ENCODE measurements at places on chromosomes 3 and 15.

DNA sequence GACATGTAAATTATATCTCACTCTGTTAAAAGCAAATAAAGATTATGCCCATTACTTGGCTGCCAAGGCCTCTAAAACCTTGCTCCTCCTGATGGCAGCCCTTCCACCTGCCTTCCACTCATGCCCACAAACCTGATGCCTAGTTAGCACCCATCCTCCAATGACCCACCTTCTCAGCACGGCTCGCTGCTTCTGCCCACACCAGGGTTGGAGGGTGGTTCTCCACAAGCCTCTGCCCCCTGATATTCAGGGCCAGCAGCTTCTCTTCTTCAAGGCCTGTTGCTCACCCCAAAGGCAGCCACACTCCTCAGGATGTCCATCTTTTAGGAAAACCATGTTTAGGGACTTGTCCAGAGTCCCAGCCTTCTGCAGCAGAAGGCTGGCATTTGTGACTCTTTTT is 263.4 kb upstream of the TLE3 start:
- DNase-seq: no peak

DNA sequence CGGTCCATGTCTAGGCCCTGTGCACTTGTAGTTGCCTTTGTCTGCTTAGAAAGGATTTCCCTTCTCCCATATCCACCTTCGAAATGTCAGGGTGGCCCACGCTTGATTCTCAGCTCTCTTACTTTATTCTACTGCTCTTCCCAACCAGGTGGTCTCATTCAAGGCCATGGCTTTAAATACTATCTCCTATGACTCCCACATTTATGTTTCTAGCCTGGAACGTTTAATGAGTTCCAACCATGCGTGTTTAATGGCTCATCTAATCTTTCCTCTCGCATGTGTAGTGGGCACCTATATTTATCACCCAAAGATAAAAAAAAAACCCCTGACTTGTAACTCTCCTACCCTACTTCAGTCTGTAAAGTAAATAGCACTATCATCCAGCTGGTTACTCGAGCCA is 727.2 kb upstream of the CFAP20DC start:
- no peak for DNase-seq

DNA sequence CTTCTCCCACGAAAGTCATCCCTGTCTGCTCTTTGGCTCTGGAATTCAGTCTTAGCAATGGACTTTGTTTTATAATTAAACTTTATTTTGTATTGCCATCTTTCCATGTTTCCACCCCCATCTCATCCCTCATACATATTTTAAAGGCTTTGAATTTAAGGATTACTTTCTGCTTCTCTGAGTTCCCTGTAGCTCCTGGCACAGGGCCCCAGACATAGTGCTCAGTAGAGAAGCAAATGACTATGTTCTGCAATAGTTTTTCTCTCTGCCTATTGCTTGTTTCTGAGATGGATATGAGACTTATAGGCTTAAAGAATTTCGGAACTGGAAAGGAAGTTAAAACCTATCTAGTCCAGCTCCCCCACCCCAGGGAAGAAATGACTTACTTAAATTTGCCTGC is 197.0 kb downstream of the LPP start:
- no peak for DNase-seq

- DNase-seq: peak; percentile 11
Observed at GRCh38 chr3:135503760-135504686, 461.5 kb upstream of the PPP2R3A start.

- no peak for DNase-seq
Observed at GRCh38 chr3:189222927-189223636, 51.3 kb downstream of the TPRG1 start.

GRCh38 chr3:11001020-11001657 is 8.6 kb downstream of the SLC6A1 start:
- DNase-seq: no peak

DNA sequence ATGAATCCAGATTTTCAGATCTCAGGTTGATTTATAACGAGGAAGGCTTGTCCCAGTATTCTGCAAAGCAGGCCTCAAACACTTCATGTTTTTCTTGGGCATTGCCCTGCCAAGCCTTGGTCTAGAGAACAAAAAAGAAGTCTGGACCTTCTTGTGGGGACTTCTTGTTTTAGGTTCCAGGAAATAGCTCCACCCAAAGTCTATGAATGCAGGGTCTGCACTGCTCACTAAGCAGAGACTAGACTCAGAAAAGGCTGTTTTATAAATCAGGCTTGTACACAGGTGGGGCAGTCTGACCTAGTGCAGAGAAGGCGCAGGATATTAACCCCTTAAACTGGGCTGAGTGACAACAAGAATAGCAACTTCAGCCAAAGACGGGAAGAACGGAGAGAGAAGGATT is 44.3 kb downstream of the GLB1 start:
- no peak for DNase-seq

- peak; percentile 26 for DNase-seq
Observed at GRCh38 chr15:31867536-31868442, 162.5 kb upstream of the CHRNA7 start.

DNA sequence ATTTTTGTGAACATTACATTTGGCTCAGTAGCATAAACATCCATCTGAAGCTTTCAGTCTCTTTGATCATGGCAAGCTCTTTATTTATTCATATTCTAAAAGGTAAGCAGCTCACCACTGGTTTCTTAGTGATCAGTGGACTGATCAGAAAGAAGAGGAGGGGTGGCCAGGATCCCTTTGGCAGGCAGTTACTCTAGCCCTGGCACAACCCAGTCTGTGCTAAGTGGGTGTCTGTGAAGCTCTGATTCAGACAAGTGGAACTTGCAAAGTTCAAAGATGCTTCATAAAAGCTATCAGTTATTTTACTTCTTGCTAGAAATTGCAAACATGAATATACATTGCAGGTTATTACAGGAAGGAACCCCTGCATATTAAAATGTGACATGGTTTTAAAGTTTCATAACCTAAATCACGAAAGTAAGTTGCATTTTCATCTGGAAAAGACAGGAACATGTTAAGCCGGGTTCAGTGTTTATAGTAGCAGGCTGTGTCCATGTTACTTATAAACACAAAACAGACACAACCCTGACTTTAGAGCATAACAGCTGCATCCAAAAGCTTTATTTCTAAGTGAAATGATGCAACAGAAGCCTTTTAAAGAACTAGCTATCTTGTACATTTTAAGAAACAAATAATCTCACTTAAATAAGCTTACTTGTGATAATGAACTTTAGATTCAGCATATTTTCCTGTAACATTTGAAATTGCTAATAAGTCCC is 785.3 kb downstream of the MCTP2 start:
- DNase-seq: no peak

DNA sequence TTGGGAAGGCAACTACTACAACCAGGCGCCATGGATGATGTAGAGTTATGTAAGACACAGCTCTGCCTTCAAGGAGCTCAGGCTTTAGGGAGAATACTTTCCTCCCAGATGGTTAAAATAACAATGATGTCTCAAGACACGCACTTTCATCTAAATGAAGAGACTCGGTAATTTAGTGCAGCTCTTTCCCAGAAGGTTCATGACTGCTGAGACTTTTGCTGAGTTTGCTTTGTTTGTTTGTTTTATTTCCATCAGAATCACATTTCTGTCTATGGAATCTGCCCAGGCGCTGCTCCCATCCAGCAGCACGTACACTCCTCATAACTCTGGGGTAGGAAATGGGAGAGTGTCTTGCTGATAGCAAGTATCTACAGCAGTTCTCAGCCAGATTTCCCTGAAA is 33.9 kb upstream of the MEX3B start:
- DNase-seq: no peak

DNA sequence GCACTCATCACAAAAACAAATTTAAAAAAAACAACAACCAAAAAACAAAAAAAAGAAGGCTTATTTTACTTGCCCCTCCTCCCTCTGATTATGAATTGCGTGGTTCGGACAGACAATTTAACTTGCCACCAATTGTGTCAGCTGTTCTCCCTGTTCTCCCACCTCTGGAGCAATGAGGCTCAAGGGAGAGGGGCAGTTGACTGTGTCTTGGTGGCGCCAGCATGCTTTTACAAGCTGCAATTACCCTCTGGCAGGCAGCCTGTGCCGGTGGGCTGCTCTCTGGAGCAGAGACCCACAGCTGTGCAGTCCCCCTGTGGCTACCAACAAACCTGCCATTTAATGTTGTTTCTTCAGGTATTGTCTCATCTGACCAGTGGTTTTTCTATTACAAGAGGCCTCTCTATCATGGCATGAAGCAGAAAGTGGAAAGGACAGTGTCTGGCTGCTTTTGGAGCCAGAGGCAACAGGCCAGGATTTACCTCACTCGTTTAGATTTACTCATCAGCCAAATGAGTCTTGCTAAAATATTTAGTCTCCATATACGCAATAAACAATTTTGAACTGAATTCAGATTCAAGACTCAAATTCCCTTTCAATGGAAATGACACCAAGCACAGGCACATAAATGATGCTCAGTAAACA is 192.0 kb upstream of the TPRG1 start:
- DNase-seq: no peak

GRCh38 chr15:48423342-48423741 is 92.1 kb downstream of the DUT start:
- no peak for DNase-seq

GRCh38 chr3:14900881-14901873 is 46.2 kb upstream of the NR2C2 start:
- no peak for DNase-seq

DNA sequence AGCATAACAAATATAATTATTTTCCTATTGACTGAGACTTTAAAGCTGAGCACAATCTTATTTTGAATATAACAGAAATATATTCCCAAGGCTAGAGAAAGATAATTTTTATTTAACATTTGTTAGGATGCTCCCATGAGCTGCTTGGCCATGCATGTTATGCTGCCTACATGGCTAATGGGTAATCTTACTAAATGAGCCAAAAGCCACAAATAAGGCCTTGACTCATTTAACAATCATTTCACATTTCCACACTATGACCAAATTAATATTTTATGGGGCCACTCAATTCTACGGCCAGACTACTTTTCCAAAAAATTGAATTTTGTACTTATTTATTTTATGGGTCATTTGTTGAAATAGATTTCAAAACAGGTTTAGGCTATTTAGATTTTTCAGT is 141.7 kb downstream of the MEIS2 start:
- no peak for DNase-seq

DNA sequence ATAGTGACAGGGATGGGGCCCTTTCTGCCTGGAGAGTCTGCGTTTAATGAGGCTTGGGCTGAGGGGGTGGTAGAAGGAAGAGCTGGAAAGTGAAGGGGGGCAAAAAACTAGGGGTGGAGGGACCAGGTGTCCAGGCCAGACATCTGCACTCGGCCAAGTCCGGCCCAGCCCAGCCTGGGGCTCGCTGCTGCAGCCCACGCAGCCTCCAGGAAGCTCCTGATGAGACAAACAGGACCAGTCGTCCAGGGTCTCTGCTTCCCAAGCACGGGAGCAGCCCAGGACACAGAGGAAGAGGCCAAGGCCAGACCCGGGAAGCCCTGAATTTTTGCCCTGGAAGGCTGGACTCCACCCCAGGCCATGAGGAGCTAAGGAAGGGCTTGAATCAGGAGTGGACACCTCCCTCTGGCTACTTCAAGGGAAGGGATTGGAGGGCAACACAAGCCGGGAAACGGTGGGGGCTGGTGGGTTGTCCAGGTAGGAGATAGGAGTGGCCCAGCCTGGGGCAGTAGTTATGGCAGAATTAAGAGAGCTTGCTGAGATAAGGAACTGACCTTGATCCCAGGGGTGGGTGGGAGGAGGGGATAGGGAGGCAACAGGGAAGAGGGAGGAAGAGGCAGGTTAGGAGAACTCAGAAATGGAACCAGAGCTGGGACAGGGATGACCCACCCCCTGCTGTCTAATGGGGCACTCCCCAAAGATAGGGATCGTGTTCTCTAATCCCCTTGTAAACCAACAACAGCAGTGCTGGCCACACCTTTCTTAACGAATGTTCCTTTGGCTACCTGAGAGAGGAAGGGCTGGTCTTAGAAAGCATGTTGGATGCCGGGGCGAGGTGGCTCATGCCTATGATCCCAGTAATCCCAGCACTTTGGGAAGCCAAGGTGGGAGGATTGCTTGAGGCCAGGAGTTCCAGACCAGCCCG is 89.5 kb downstream of the ANP32A start:
- DNase-seq: no peak

GRCh38 chr3:107753494-107753893 is 230.7 kb downstream of the BBX start:
- no peak for DNase-seq

- DNase-seq: no peak
Observed at GRCh38 chr3:74613060-74613459, 1.4 kb downstream of the CNTN3 start.

- no peak for DNase-seq
Observed at GRCh38 chr15:77409259-77410156, 10.4 kb downstream of the PEAK1 start.

GRCh38 chr3:70554170-70554569 is 241.7 kb upstream of the MDFIC2 start:
- no peak for DNase-seq

GRCh38 chr3:45646051-45646585 is 43.1 kb upstream of the SACM1L start:
- DNase-seq: no peak

- DNase-seq: no peak
Observed at GRCh38 chr15:88399021-88399685, 68.0 kb downstream of the MRPL46 start.

GRCh38 chr3:148648685-148649352 is 48.9 kb upstream of the AGTR1 start:
- no peak for DNase-seq

GRCh38 chr3:99895703-99896441 is 78.2 kb downstream of the CMSS1 start:
- no peak for DNase-seq

GRCh38 chr15:50137330-50137761 is 18.3 kb upstream of the ATP8B4 start:
- no peak for DNase-seq

GRCh38 chr15:78402061-78402610 is 35.9 kb upstream of the IREB2 start:
- DNase-seq: no peak

DNA sequence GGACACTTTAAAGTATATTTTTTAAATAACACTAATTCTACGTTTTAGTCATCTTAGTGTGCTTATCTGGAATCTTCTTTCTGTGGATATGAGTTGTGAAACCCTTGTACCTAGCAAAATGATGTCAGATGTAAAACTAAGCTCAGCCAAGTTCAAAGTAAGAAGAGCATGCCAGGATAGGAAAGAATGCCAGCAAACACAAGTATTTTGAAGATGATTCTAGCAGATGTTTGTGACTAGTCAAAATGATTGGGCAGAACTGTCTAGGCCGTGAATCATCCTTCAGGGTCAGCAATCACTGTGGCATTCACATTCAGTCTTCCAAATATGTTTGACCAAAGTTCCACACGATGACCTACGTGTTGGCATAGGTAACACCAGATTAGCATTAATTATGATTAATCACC is 5.4 kb upstream of the PLOD2 start:
- no peak for DNase-seq

- peak; percentile 71 for DNase-seq
Observed at GRCh38 chr15:74302821-74303359, 64.6 kb downstream of the CYP11A1 start.

All from GM12892 (cell line).